ENCODE measurements at places on chromosomes 3 and 15. TPM values are rescaled to one million over a fixed set of nuclear protein-coding genes. Genes with fewer than 3 reads are reported as not detected.
A peak's percentile ranks its signal among the peaks of the same experiment; 100 is the strongest.

The SKOR1 gene
- 0.27 TPM for total RNA-seq

The SHQ1 gene
- 22.3 TPM for total RNA-seq

The CPEB1 gene
- 7.6 TPM for total RNA-seq

- DNase-seq, result no peak
These were observed 19.9 kb downstream of the PXK start for GRCh38 chr3:58352626-58353025.

DNA sequence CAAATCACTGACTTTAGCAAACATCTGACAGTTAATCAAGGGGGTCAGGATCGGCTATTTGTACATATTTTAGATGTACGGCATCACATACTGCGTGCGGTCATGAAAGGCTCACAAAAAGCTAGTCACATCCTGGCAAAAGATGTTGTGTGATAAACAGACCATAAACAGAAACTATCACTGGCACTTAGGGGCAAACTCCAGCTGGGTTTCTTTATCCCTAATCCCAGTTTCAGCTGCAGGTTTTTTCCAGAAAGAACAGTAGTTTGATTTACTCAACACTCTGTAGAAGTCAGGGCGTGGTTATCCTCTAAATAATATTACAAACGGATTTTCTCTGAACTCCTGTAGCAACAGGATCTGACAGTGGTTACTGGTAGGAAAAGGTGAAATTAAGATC lies 112.4 kb upstream of the BHLHE40 start:
- DNase-seq, result no peak

DNA sequence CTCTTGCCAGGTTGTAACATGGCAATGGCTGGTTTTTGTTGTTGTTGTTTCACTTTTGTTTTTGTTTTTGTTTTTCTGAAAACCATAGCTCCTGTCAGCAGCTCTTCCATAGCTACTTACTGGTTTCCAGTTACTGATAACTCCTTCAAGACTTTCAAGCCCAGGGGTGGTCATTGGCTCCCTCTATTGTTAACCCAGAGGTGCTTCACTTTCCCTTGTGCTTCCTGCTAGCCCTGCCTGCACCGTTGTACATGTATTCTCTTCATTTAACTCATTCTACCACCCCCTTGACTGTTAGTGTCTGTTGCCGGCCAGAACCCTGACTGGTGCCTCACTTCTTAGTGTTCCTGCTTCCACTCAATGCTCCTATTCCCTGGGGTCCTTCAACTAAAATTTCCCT lies 4.2 kb upstream of the TRAT1 start:
- DNase-seq, result peak; percentile 53

DNA sequence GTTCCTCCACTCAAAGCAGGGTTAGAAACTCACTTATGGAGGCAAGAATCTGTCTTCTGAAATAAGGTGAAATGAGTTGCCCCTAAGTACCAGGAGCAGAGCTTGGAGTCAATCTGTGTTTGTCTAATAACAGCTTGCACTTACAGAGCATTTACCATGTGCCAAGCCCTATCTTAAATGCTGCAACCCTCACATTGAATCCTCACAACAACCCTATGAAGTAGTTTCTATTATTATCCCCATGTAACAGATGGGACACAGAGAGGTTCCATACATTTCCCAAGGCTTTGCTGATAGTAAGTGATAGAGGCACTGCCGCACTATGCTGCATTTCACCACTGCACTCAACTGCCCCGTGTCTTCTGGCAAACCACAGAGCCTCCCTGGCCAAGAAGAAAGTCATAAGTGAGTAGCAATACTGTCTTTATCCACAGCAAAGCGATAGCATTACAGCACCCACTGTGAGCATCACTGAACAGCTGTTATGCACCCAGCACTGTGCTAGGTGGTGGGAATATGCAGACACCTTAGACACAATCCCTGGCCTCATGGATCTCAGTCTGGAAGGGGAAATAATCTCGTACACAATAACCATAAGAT lies 141.5 kb downstream of the SSR3 start:
- DNase-seq, result no peak

DNA sequence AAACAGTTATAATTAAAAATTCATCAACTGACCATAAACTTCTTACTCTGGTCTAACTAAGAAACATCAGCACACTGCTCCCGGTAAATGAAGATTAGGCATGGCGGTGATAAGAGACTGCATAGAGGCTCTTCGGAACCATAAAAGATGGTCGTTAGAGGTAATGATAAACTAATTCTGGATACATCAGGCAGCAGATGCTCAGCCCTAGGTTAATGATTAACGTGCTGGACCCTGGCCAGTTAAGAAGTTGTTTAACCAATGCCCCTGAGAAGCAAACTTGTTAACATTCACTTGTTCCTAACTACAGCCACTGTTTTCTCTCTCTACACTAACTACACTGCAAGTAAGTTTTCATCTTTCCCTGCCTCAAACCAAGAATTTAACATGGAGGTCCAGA lies 111.5 kb downstream of the PDZRN3 start:
- DNase-seq, result peak; percentile 5

DNA sequence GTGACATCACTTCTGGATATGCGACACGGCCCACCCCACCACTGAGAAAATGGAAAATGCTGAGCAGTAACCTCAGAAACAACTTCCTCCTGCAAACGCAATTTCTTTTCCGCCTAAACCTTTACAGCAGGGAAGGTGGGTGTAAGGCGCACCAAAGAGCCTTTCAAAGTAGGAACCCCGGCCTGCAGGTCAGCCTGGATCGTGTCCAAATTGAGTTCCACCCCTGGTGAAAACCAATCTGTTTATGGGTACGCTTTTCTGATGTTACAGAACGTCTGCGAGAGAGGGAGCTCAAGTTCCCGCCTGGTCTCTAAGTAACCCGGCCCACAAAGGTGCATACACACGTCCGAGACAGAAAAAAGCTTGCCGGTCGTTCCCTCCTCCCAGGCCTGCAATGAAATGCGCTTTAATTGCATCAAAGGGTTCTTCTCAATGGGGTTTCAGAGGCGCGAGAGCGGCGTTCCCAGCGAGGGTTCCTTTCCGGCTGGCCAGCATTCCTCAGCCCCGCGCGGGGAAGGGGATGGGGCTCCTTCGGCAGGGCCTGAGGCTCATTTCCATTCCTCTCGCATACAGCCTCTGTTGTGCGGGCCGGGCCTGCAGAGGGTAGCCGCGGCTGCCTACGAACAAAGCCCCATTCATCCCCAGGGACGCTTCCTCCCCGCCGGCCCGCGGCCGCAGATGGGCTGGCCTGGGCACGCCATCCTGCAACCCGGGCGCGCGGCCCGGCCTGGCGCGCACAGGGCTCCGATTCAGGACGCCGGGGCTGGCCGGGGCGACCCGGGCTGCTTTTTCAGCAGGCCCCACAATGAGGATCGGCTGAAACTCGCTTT lies 138.1 kb downstream of the TMCO5A start:
- peak; percentile 72 for DNase-seq

DNA sequence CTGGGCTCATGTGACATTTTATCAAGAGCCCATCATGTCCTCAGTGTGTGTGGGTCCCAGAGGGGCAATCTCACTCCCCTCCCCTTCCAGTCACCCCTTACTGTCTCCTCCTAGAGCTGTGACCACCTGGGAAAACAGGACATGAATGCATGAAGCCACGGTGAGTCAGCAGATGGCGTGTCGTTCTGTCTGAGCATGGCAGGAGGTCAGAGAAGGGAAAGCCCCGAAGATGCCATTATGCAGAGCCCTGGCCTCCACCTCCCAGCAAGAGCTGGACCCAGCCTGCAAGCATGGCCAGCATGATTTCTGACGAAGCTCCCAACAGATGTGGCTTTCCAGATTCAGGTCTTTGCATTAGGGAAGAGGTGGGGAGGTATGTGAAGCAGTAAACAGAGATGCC lies 118.5 kb downstream of the TLE3 start:
- peak; percentile 57 for DNase-seq

DNA sequence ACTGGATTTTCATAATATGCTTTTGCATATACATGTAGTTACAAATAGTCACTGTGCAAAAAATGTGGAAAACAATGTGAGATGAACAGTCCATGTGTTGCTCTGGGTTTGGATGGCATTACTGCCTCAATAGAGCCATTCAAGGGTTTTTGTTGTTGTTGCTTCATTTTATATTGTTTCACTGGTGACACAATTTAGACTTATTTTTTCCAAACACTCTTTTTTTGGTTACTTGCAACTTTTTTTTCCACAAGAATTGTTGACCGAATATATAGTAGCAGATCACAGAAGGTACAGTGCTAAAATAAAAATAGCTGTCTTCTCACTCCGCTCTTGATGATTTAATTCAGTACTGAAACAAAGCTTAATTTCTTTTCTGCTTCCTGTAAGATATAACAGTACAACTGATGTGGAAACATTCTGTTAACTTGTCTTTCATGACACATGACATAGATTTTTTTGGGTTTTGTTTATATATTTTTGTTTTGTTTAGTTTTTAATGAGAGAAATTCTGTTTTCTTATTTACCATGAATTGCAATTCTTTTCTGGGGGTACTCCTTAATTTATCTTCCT lies 618.6 kb downstream of the NAALADL2 start:
- no peak for DNase-seq

GRCh38 chr3:171700653-171701052 lies 109.6 kb downstream of the PLD1 start:
- no peak for DNase-seq
